ENCODE measurements at places on chromosomes 6 and 20.
A peak's percentile ranks its signal among the peaks of the same experiment; 100 is the strongest.

- no peak for DNase-seq
Observed at GRCh38 chr6:54109586-54109985, 1.7 kb upstream of the MLIP start.

DNA sequence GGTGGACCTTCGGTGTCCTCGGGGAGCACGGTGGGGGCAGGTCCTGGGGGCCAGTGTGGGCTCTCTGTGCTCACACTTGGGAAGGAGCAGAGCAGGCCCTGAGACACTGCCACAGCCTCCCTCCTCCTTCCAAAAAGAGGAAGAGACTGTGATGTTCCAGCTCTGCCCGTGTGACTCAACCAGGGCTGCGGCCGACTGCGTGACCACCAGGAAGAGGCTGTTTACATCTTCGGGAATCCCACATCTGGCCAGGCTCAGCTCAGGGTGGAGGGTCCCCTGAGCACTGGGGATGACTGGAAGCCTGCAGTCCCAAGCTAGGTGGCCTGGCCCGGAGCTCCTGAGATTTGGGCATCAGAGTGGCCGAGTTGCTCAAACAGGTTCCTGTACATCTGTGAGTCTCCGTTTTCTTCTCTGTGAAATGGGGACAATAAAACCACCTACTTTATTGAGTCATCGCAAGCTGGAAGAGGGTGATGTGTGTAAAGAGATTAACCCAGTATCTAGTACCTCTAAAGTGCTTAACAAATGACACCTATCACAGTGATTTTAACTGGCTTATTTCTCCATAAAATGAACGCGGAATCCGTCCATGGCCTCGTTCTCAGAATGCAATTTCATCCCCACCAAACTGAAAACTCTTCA lies 242.1 kb downstream of the DLL1 start:
- no peak for DNase-seq

DNA sequence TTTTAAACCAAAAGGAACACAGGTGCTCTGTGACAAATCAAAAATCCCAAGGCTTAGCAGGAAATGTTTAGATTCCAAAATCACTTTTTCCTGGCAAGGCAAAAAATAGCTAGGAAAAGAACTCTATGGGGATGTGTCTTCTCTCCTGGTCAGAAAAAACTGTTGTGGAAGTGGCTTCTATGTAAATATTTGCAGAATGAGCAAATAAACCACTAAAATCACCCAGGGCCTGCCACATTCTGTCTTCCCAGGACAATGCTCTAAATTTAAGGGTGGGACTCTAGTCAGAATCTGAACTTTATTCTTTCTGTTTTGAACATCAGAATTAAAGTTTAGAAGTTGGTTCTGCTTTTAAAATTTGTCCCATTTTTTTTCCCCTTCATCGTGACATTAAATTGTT lies 29.3 kb downstream of the GCM1 start:
- peak; percentile 31 for DNase-seq

GRCh38 chr20:7665376-7665775 lies 274.9 kb downstream of the HAO1 start:
- DNase-seq: no peak

DNA sequence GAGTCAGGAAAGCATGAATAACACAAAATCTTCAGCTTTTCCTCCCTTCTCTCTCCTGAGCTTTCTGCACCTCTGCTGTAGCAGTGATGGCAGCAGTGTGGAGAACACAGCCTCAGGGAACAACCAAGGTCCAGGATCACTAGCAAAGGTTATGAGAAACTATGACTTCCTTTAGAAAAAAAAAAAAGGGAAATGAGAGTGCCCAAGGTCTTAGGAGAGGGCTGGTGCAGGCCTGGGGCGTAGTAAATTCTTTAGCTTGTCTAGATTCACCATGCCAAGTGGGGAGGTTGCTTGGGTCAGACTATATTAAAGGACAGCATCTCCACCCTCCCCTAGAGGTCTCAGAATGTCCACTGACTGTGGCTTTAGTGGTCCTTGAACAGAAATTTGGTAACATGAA lies 40.4 kb upstream of the POLR1H start:
- no peak for DNase-seq

GRCh38 chr6:53898026-53898795 lies 103.4 kb downstream of the LRRC1 start:
- no peak for DNase-seq

DNA sequence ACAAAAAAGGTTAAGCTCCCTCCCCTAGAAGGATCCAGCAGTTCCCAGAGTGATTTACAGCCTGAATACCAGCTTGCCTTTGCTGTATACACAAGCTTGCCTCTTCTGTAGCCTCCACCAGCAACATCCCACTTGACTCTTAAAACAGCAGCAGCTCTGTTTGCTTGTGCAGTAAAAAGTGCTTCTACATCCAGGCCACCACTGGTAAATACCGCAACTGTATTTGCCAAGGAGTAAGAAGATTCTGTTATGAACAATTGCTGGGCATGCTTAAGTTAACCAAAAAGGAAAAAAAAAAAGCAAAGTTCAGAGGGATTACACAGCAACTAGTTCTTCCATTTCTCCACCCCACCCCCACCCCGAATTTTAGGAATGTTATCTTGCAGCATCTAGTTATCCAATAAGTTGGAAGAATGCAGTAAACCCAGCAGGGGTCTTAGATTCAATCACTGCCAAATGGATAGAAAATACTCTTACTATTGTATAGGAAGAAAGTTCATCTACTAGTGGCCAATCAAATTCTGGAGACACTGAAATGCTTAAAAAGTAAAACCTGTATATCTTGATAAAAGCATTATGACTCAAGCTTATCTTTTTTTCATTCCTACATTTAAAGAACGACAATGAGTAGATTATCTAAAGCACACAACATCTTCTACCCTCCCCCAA lies 4.8 kb downstream of the SALL4 start:
- DNase-seq: no peak

DNA sequence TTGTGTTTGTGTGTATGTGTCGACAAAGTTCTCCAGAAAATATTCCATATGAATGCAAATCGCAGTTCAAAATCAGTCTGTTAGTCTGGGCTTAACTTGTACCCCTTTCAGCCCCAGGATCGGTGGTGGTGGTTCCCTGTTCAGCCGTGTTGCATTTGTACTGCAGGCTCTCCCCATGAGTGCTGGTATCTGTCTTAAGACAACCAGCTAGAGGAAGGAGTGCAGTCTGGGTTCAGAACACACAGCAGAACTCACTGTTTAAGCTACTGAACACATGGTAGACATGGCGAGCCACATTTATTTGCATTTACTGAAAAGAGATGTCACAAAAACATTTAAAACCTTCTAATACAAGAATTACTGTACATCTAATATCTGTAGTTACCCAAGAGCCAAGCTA lies 192.1 kb downstream of the ARID1B start:
- DNase-seq: no peak

GRCh38 chr20:52217689-52218395 lies 26.3 kb upstream of the ZFP64 start:
- DNase-seq: no peak

DNA sequence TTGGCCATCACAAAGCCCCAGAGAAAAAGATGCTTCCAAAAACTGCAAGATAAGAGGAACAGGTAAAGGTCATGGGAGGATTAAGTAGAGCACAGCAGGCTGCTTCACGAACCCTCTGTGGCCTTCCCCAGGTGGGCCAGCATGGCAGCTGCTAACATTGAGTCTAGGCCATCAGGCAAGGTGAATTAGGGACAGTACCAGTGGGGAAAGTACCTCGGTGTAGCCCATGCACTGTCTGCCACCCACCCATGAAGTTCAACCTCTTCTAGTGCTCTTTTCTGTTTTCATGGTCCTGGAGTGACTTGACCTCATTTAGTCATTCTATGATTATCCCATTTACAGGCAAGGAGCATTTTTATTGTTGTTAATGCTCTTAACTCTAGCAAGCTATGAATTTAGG lies 108.6 kb upstream of the DUSP22 start:
- DNase-seq: no peak

DNA sequence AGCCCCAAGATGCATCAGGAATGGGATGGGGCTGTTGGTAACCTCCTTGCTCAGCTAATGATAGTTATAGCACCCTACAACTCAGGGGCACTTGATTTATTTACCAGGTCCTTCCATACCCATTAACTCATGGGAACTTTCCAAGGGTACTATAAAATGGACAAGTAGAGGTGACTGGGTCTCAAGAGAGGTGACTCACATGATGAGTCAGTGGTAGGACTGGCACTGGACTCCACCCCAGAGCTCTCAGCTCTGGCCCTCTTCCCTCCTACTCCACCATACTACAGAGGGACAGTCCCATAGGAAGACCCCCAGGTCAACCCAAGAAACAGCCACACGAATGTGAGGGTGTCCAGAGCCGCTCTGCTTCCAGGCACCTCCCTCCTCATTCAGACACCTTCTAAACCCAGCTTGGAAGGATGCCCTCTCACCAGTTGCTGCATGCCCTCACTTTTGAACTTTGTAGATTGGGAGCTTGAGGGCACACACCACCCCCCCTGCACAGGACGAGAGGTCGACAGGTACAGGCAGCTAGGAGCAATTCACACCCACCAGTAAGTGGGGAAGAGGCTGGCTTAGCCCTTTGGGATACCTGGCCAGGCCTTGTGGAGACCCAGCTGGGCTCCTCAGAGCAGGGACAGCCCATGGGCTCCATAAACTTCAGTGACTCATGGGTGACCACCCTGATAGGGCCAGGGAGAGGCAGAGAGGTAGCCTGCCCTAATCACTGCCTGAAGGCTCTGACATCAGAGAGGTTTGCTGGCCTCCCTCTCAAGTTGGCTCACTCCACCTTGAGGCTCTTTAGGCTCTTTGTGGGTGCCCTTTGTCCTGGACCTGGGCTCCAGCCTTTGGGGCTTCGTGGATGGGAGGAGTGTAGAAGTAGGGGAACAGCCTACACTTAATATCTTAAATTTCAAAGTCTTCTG lies 81.6 kb upstream of the MLN start:
- DNase-seq: peak; percentile 5

DNA sequence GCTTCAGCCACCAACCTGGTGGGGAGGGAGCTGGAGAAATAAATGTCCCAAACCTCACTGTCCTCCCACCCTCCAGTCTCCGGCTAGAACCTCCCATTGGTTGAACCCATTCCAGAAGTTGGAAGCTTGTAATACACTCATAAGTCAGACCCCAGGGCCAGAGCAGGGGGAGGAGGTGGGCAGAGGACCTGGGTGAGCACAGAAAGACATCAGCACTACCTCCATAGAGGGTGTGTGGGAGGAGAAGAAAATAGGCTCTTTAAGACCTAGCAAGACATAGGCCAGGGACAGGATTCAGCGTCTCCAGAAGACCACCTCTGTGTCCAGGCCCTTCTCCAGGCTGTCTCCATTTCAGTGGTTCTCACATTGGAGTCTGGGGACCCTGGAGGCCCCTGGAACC lies 73.3 kb upstream of the TOP1 start:
- no peak for DNase-seq

DNA sequence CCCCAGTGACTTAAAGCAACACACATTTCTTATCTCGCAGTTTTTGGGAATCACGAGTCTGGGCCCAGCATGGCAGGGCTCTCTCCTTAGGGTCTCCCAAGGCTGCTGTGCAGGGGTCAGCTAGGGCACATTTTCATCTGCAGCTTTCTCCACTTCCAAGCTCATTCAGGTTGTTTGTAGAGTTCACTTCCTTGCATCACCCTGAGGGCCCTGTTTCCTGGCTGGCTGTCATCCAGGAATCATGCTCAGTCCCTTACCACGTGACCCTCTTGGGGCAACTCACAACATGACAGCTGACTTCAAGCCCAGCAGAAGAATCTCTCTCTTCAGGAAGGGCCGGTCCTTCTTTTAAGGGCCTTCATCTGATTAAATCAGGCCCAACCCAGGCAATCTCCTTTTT lies 21.3 kb downstream of the SNAP25 start:
- DNase-seq: peak; percentile 75

DNA sequence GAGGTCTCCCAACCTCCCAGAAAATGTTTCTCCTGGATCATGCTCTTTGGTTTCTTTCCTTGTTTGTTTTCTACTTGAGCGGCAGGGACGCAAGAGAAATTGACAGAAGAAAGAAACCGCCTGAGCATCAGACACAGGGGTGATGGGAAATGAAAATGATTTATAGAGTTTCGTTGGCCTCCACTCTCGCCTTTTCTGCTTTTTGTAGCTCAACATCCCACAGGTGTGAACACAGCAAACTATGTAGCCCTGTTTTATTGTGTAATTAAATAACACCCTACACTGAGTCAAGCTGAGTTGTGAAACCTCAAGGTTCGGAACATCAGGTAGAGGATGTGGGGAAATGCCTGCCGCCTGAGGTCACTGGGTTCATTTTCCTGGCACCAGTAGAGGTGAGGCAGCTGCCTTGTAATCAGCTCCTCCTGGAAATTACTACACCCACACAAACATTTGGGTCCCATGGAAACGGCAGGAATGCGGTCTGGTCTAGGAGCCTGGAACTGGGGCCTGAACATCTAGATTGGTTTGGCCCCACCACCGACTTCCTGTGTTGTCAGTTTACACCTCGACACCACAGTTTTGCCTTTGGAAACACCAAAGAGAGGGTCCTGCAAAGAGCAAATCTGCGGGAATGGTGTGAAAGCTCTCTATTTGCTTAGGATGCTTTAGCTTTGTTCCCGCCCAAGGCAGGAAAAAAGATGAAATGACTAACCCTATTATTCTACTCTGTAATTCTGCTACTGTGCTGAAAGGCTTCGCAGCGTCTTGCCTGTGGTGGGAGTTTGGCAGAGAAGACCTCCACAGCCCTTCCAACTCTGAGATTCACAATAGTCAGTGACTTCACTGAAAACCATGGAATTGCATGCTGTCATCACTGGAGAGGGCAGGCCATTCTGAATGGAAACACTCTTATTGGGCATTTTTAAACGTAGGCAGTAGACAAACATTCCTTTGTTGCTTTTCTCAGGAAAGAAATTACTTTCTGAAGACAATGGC lies 53.0 kb downstream of the ADAT2 start:
- peak; percentile 96 for DNase-seq

DNA sequence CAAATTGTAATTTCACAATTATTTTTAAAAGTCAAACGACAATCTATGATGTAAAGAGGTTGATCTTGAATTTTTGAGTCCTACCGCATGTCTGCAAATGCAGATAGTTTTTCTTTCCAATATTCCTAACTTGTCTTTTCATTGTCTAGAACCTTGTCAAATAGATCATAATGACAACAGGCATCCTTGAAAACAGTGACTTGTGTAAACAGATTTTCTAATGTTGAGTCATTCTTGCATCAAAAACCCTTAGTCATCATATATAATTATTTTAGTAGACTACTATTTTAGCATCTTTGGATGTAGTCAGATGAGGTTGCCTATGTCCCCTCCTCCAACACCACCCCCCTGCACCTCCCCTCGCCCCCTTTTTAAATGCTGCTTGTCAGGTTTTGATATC lies 43.8 kb downstream of the BMP6 start:
- DNase-seq: no peak

DNA sequence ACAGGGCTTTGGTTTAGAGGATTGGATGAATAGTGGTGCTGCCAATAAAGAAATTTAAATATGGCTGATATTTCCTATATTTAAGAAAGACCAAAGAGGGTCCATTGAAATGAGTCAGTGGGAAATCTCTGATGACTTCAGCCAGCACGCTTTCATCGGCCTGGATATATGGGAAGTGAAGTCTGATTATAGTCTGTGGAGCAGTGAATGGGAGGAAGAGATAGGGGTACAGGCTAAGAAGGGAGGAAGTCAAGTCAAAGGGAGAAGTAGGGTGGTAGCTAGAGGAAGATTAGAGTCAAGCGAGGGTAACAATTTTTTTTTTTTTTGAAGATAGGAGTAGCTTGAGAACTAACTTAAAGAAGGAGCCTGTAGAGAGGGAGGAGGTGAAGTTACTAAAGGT lies 22.7 kb downstream of the SLC16A10 start:
- DNase-seq: no peak

GRCh38 chr20:32456869-32457478 lies 98.8 kb downstream of the ASXL1 start:
- no peak for DNase-seq

- no peak for DNase-seq
Observed at GRCh38 chr6:108985301-108985700, 109.3 kb downstream of the SESN1 start.
